ENCODE measurements at places on chromosomes 13 and 19.
A peak's percentile ranks its signal among the peaks of the same experiment; 100 is the strongest.

DNA sequence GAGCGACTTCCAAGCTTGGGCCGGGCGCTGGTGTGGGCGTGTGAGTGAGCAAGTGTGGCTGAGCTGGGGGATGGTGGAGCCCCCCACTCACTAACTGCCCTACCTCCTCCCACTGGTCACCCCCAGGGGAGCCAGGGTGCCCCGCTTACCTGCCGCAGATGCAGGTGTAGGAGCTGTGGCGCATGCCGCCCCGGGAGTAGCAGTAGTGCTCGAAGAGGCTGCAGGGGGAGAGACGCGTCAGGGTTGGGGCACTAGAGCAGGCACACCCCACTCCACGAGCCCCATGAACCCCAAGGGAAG, 39.9 kb downstream of the CEBPG start:
- no peak for ATAC-seq

GRCh38 chr13:27830010-27830409, 37.7 kb downstream of the GSX1 start:
- peak; percentile 86 for ATAC-seq

DNA sequence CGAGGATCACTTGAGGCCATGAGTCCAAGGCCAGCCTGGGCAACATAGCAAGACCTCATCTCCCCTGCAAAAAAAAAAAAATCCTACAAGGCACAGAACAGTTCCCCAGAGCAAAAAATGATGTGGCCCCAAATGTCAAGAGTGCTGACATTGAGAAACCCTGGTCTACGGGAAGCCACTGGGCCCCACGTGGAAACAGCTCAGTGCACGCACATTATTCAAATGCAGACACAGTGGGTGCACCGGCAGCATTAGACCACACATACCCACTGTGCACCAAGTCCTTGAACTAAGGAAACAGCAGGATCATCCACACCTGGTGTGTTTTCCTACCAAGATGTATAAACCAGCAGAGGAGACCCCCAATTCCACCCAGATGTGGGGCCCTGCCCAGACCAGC, 35.0 kb upstream of the ADGRE5 start:
- no peak for ATAC-seq

- ATAC-seq = no peak
Observed at GRCh38 chr13:103315711-103316110, 249.5 kb upstream of the SLC10A2 start.

GRCh38 chr13:77930430-77930829, 11.8 kb upstream of the EDNRB start:
- ATAC-seq = no peak

DNA sequence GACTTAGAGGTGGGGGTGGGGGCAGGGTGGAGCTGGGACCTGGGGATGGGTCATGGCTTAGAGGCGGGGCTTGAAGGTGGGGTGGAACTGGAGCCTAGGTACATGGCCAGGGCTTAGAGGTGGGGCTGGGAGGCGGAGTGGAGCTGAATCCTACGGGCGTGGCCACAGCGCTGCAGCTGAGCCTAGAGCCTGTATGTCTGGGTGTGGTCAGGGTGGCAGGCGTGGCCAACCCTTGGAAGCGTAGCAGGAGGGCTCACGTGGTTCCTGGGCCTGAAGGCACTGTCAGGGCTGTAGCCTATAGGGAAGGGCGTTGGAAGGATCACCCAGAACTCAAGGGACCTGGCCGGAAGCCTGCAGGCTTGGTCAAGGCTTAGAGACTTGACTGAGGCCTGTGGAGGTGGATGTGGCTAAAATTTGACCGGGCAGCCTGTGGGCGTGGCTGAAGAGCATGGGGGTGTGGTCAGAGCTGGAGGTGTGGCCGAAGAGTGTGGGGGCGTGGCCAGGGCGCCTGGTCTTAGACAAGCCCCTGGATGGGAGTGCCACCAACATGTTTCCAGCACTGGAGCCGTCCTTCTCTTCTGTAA, 24.3 kb downstream of the COLGALT1 start:
- peak; percentile 47 for ATAC-seq

DNA sequence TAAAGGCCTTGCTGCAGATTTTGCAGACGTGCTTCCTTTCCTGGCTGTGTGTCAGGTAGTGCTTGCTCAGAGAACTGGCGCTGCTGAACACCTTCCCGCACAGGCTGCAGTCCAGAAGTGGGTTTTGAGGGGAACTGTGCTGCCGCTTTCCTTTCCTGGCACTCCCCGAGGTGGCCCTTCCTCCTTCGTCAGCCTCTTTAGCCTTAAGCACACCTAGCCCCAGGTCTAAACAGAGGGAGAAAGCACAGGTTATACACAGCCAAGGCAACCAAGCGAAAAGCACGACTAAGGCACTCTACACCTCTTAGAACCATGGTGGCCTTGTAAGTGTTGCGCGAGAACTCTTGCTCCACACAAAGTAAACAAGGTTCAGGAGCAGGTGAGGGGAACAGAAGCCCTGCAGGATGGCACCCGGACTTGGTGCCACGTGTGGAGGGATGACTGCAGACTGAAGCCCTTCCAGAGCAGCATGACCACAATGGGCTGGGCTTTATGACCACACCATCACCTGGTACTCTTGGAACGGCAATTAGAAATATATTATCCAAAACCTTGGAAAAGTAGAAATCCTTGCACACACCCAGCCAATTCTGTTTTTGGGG, 23.6 kb downstream of the ZNF541 start:
- ATAC-seq = no peak

DNA sequence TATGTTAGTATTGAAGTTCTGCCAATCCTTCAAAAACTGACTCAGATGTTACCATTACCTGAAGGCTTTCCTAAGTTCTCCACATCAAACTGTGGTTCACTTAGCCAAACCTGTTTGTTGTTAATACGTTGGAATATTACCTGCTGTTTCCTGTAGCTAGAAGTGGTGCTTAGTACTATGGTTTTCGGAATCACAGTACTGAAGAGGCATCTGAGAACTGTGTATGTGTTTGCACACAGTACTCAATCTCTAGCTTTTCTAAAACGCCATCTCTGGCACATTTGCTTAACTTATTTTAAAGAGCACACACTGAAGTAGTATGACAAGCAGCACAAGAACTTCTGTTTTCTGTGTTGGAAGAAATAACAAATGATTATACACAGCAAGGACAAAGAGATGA, 248.2 kb downstream of the SHISA2 start:
- no peak for ATAC-seq

DNA sequence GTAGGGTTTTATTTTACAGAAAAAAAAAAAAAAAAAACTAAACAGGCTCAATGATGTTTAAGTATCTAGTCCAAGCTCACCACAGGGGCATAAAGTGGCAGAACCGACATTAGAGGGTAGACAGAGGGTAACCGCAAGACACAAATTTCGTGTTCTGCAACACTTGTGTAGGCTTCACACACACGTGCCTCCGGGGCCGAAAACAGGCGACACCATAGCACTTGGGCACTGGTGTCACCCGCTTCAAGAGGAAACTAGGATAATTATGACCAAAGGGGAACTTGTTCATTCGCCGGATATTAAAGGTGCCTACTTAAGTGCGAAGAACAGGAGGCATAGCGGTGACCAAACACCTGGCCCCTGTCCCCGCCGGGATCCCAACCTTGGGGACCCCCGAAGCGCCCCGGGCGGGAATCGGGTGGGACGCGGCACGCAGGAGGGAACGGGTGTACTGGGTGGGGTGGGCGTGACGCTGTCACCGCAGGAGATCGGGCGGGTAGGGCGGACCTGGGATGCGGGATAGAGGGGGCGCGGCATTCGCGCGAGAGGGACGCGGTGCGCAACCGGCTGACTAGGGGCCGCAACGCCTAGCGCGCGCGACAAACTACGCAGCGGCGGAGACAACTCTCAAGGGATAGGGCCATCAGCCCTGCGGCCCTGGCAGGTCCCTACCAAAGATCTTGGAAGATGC, 558 bp downstream of the MZT1 start:
- peak; percentile 4 for ATAC-seq

DNA sequence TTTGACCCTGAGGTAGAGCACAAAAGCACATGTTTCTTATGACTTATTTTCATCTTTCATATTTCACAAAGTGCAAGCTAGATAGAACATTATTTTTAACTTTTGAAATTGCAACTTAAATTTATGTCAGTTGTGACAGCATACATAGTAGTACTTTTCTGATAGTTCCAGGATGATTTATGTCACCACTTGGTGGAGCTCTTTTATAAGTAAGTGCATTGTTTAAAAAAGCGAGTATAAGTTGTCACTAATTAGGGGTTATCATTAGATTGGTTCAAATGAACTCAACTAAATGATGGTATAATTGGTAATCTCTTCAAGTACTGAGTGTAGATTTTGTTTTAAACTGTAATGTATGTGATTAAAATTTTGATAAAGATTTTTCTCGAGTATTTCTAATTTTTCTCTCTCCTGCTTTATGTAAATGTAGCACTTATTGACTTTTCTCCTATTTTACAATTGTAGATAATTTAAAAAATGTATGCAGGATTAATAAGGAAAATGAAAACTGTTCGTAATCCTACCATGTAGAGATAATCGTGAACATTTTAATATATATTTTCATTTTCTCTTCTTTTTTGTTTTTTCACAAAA, 31.1 kb downstream of the RB1 start:
- peak; percentile 81 for ATAC-seq

- ATAC-seq = peak; percentile 61
Observed at GRCh38 chr19:4380254-4380727, 20.1 kb downstream of the SH3GL1 start.

GRCh38 chr19:36008336-36008978, at the start of gene SYNE4:
SYNE4 (minus strand) TSS chr19:36008813; CDS start chr19:36008681, 132 bp downstream.
- ATAC-seq = no peak

GRCh38 chr19:47438793-47439220, 19.5 kb upstream of the MEIS3 start:
- ATAC-seq = no peak

DNA sequence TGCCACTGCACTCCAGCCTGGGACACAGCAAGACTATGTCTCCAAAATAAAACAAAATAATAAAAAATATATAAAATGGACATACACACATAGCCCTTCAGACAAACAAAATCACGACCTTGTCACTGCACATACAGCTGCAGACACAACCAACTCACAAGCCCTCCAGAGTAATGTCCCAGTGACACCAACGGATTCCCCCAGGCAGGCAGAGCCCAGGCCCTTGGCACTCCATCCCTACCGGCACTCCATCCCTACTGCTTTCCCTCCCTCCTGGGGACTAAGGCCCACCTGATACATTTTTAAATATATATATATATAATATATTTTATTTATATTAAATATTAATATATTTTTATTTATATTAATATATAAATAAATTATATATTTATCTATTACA, 18.5 kb downstream of the ZNF101 start:
- no peak for ATAC-seq

DNA sequence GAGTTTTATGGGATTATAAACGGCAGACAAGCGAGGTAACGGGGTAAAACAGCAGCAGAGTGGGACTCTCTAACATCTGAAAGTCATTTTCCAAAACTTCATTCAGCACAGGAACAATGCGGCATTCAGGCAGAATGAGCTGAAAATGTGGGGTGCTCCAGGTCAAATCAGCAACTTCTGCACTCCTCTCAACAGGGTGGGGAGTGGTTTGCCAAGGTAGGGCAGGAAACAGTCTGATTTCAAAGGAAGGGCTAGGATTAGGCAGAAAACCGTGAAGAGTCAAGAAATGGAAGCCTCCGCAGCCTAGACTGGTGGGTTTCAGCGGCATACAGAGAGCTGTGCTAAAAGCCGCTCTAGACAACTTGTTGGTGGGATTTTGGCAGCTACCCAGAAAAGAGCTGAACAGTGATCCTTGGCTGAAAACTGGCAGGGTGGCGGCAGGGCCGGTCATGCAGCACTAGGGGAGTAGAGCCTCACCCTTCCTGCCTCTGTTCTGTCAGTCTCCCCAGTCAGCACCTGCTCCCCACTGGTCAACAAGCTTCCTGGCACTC, 154.2 kb upstream of the KLF12 start:
- no peak for ATAC-seq

- ATAC-seq = no peak
Observed at GRCh38 chr13:92312823-92313222, 913.8 kb upstream of the GPC6 start.

- no peak for ATAC-seq
Observed at GRCh38 chr19:16522559-16523377, 19.5 kb downstream of the CHERP start.

GRCh38 chr13:39375601-39376000, 227.4 kb downstream of the LHFPL6 start:
- ATAC-seq = no peak

GRCh38 chr13:78598966-78599644, 4.2 kb downstream of the POU4F1 start:
- ATAC-seq = no peak

DNA sequence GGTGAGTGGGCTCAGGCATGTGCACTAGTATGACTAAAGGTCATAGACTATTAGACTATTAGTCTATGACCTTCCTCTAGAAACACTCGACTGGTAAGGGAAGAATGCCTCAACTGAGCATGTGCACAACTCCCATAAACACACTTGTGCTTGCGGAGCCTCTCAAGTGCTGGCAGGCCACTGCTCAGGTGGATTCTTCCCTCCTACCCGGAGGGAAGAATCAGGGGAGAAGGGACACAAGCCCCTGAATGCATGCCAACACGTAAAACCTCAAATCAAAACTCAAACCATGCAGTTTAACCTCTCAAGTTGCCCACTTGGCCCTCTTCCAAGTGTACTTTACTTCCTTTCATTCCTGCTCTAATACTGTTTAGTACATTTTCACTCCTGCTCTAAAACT, 287.6 kb upstream of the SGCG start:
- no peak for ATAC-seq

- ATAC-seq = no peak
Observed at GRCh38 chr19:14406645-14407401, 12.3 kb downstream of the DDX39A start.

DNA sequence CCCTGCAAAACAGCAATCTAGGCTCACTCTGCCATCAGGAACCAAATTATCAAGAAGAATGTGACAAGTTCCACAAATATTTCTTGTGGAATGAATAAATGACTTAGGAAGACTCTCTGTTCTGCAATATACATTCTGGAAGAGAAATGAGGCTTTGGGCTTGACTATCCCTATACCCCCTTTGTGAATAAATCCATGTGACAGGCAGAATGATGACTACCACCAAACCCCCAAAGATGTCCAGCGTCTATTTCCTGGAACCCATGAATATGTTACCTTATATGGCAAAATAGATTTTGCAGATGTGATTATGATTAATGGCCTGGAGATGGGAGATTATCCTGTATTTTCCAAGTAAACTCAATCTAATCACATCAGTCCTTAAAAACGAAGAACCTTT, 139.3 kb downstream of the ENOX1 start:
- no peak for ATAC-seq

DNA sequence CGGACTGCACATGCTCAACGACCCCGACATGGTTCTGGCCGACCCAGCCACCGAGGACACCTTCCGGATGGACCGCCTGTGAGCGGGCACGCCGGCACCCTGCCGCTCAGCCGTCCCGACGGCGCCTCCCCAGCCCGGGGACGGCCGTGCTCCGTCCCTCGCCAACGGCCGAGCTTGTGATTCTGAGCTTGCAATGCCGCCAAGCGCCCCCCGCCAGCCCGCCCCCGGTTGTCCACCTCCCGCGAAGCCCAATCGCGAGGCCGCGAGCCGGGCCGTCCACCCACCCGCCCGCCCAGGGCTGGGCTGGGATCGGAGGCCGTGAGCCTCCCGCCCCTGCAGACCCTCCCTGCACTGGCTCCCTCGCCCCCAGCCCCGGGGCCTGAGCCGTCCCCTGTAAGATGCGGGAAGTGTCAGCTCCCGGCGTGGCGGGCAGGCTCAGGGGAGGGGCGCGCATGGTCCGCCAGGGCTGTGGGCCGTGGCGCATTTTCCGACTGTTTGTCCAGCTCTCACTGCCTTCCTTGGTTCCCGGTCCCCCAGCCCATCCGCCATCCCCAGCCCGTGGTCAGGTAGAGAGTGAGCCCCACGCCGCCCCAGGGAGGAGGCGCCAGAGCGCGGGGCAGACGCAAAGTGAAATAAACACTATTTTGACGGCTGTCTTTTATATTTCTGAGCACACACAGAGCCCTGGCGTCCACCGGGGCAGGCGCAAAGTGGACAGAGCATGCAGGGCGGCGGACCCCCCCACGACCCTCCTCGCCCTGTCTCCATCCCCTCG, 13.6 kb downstream of the COMP start:
- ATAC-seq = no peak
